ENCODE measurements at places on chromosomes 7 and 10.

GRCh38 chr7:37709631-37710509, 26.3 kb downstream of the GPR141 start:
- DNase-seq: no peak

GRCh38 chr7:148700661-148701064, 2.0 kb downstream of the CUL1 start:
- DNase-seq: peak; percentile 72

DNA sequence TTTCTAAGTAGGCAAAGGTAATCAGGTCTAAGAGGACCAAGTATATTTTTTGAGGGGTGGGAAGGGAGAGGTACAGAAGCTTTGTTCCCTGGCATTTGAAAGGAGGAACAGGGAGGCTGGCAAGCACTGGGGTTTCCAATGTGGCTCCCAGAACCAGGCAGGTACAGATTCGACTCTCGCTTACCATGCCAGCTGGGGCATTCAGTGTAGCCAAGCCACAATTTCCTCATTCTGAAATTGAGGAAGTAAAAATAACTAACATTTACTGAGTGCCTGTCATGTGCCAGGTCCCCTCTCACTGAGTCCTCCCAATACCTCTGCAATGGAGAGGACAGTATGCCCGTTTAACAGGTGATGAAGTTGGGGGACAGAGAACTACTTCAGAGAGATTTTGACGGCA, 45.9 kb upstream of the BET1 start:
- DNase-seq: no peak

GRCh38 chr10:56231436-56231835, 129.6 kb downstream of the ZWINT start:
- peak; percentile 0 for DNase-seq

- peak; percentile 22 for DNase-seq
Measured at GRCh38 chr10:89314676-89315075, 12.8 kb downstream of the IFIT2 start.

- no peak for DNase-seq
Measured at GRCh38 chr7:86818903-86819302, 175.2 kb downstream of the GRM3 start.

GRCh38 chr10:12019283-12019971, 23.2 kb downstream of the UPF2 start:
- peak; percentile 10 for DNase-seq

- no peak for DNase-seq
Measured at GRCh38 chr7:18504965-18505364, 9.4 kb downstream of the HDAC9 start.

DNA sequence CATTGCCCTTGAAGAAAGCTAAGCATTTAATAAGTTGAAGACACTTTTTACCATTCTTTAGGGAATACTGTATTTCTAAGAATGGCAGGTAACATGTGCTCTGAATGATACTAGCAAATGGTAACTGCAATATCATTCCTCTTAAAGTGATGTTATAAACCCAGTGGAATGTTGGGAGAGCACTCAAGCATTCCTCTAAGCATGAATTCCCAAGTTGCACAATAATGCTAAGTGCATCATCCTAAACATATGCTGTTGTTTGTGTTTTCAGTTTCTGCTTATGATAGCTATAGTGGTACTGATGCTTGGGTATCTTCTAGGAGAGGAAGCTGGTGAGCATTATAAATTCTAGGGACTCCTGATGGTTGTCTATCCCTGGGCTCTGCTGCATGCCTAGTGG, 673.9 kb downstream of the PHTF2 start:
- DNase-seq: peak; percentile 88

GRCh38 chr10:64732372-64732957, 1211.3 kb downstream of the REEP3 start:
- DNase-seq: no peak

GRCh38 chr7:28684650-28685241, 272.4 kb downstream of the CREB5 start:
- no peak for DNase-seq

- no peak for DNase-seq
Measured at GRCh38 chr7:142176901-142177300, 65.4 kb downstream of the MGAM2 start.

DNA sequence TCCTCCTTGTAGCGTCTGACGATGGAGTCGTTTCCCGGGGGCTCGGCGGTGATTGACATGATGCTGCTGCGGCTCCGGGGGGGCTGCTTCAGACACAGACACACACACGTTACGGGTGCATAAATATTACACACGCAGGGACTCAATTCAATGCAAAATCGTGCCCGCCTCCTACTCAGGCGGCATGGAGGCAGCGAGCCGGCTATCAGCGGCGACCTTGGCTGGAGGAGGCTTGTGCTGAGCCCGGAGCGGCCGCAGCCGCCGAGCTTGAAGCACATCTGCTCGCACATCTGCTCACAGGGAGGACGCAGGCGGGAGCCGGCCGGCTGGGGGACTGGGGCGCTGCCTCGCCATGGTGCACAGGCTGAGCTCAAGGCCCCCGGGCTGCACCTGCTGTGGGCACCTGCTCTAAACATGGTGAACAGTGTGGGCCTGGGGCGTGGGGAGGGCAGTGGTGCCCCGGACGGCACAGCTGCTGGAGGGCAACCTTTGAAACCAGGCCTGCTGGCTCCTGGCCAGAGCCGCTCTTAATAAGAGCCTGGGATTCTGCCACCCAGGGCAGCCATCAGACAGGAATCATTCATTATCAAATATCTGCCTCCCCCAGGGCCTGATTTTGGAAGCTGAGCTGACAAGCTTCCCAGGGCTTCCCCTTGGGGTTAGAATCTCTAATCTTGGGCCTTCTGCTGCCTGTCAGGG, 84.7 kb upstream of the GNA12 start:
- DNase-seq: no peak

DNA sequence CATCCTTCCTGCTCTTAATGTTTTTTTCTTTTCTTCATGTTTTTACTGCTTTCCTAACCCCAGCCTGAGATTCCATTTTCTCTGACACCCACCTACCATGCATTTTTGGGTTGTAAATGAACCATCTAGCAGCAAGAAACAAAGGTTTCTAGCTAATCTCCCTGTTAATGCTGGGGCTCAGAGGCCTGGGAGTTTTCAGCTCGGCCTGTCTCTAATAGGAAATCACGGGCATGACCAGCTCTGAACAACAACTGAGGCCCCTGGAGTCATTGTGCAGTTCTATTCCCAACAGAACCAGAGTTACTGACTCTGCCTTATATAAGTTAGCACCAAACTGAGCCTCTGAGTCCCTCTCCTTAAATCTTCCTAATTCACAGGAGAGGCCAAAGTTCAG, 134.8 kb downstream of the CFAP58 start:
- no peak for DNase-seq

- peak; percentile 83 for DNase-seq
Measured at GRCh38 chr7:140640060-140640637, 464 bp downstream of the DENND2A start.

GRCh38 chr10:48454302-48455054, 148.0 kb downstream of the MAPK8 start:
- DNase-seq: no peak

- no peak for DNase-seq
Measured at GRCh38 chr10:44102726-44103255, 282.1 kb downstream of the CXCL12 start.

DNA sequence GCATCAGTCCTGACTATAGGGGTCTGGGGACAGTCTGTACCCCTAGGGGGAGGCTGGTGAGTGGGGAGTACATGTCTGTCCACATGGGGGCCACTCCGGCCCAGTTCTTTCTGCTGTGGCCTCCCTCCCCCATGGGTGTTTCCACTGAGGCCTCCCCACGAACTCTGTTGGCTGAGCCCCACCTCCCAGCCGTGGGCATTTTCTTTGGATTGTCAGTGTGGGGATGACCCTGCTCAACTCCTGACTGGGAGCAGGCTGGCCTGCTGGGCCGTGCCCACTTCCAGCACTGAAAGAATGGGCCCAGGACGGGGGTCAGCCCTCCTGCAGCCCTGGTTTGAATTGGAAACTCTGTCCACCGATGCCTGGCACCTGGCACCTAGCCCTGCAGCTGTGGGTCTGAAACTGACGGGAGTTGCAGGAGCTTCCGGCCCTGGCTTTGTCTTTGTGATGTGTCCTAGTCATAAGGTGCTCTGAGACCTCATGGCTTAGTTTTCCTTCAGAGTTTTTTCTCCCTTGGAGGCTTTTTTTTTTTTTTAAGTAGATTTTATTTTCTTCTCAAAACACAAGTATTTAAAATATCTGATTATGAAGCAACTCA, 46.5 kb downstream of the LHPP start:
- no peak for DNase-seq

GRCh38 chr10:51926337-51926736, 226.9 kb upstream of the CSTF2T start:
- DNase-seq: no peak

DNA sequence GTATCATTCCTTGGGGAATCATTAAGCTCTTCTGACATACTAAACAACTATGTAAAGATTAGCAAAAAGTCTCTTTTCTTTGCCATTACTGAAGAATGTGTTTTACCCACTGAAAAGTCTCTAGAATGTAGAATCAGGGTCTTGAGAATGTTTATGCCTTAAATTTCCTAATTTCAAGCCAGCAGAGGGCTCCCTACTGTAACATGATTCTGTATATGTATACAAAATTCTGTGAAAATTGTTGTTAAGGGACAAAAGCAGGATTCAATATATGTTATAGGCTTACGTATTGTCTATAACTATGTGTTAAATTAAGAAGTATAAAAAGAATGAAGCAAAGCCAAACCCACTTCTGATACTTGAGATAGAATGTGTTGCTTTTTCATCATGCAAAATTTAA, 296.9 kb upstream of the DGKB start:
- peak; percentile 36 for DNase-seq

- DNase-seq: no peak
Measured at GRCh38 chr10:130017631-130018022, 53.6 kb upstream of the EBF3 start.

DNA sequence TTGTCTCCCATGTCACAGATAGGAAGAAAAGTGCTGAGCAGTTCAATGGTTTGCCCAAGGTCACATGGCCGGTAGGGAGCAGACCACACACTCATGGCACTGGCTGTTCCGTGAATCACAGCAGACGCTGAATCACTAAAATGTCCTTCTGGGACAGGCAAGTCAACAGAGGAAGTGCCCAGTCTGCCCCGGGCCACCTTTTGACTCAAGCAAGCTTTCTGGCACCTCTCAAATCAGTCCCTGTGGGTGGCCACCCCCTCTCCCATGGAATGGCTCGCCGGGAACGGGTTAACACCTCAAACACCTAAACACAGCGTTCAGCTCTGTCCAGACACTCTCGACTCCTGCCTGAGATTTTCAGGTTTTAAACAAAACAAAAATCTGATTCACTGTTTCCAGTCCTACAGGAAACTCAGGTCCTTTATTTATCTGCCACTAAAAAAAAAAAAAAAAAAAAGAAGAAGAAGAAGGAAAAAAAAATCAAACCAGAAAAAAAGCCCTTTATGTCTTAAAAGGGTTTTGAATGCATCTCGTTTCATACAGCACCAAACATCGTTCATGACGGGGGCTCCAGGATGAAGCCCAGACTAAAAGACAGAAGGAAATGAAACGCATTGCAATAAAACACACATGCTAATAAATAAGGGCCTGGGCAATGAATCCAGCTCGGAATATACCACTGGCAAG, 15.5 kb downstream of the CARD11 start:
- peak; percentile 48 for DNase-seq

GRCh38 chr10:94292434-94293090, 70.2 kb downstream of the NOC3L start:
- peak; percentile 80 for DNase-seq

DNA sequence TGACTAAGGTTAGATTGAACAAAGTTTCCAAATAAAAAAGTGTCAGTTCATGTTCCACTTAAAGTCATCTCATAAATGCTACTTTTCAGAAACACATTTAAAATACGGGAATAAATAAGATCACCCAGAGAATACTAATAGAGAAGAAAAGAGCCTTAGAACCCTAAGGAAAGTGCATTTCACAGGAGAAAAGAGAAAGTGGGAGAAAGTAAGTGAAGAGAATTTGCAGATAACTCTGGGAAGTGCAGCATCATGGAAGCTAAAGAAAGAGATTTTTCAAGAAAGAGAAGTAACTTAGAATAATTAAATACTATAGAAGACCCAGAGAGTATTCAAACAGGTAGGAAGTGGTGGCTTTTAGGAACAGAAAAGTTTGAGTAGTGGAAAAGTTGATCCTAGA, 132.6 kb downstream of the VTI1A start:
- no peak for DNase-seq

DNA sequence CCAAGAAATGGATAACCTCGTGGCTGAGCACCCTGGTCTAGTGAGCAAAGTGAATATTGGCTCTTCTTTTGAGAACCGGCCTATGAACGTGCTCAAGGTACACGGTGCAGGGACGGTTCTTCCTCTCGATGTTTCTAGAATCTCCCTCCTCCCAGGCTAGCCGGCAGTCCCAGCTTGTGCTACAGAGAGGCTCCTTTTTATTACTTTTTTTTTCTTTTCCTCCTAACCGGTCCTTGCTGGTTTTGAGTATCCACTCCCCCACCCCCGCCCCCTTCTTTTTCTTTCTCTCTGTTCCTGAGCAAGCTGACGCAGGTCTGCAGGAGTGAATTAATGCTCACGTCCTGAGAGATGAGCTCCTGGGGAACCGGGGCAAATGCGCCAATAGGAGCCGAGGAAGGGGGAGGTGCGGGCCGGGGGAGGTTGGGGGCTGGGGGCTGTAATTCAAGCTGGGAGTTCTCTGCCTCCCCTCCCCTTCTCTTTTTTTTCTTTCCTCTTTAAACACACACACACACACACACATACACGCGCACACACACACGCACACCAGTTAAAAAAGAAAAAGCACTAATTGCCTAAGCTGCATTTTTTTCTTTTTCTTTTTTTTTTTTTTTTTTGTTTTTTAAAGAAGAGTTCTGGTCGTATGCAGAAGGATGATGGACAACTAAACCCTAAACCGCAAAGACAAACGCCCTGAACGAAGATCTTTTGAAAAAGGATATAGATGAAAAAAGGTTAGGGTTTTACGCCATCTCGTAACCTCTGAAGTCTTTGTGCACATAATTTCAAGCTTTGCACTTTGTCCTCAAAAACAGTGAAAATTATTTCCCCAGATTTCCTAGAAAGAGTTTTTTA, 6.6 kb downstream of the CPA2 start:
- peak; percentile 36 for DNase-seq

DNA sequence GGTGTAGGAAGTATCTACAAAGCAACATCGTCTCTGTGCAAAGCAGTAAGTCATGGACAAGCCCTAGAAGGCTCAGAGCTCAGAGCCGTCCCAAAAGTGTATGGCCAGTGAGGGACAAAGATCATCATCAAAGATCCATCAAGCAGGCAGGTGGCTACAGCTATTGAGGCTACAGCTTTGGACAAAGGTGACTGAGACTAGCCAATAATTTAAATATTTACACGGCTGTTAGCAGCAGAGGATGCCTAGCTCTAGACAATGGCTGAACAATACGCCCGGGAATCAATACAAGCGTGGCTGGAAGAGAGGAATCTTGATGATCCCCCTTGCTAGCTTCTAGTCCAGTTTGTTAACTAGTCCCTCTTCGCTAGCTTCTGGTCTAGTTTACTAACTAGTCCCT, 17.9 kb downstream of the NMT2 start:
- DNase-seq: no peak

- DNase-seq: no peak
Measured at GRCh38 chr7:137960020-137960419, 41.9 kb downstream of the CREB3L2 start.

DNA sequence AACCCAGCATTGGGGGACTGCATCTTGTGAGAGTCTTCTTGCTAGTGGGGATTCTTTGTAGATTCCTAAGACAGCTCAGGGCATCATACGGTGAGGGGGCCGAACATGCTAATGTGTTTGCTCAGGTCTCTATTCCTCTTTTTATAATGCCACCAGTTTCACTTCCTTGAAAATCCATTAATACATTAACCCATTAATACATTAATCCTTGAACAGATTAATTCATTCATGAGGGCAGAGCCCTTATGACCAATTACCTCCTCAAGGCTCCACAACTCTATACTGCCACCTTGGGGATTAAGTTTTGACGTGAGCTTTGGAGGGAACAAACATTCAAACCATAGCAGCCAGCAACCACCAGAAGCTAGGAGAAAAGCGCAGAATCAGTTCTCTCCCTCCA, 67.2 kb upstream of the POT1 start:
- DNase-seq: peak; percentile 46
